AG09319 (cell line): ENCODE measurements at places on chromosomes 16 and 17.

GRCh38 chr17:59494757-59495368 lies 70.5 kb upstream of the DHX40 start:
- DNase-seq = no peak

GRCh38 chr16:48353565-48354163 lies 31.5 kb downstream of the SIAH1 start:
- peak; percentile 42 for DNase-seq

- DNase-seq = no peak
Measured at GRCh38 chr17:46726206-46726605, 92.3 kb downstream of the WNT3 start.

DNA sequence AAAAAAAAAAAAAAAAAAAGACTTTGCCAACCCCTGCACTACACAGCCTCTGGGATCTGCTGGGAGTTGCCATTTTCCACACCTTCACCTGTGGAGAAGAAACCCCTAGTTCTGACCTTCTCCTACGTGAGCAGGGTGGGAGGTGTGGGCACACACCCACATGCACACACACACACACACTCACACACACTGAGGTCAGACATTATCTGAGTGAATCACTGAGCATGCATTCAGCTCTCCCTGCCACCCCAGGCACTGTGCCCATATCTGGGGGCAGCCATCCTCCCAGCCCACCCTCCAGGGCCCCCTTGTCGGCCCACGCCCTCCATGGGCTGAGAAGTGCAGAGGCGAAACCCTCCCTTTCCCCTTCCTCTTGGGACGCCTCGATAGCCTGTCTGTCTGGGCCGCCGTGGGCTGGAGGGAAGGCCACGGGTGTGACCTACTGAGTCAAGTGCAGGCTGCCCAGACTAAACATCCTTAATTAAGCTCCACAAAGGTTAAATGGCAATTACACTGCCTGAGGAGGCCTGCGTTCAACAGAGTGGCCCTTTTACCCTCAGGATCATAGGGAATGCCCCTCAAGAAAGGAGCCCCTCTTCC lies 143.8 kb downstream of the C16orf95 start:
- DNase-seq = no peak

DNA sequence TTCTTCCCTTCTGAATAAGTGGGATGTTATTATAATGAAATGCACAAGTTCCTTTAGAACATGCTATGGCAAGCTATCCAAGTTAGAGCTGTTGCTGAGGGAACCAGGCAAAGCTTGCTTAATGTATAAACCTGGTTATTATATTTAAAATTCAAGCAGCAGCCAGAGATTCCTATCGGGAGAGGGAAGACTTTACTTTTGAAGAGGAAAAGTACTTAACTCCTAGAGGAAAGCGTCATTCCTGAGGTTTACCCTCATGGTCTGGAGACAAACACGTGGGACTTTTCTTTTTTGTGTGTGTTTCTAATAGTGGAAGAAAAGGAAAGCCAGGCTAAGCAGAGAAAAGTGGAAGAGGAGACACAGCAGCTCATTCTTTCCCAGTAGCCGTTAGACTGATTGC lies 39.9 kb upstream of the MYH10 start:
- DNase-seq = no peak

- no peak for DNase-seq
Measured at GRCh38 chr16:16830401-16830800, 451.5 kb downstream of the NPIPA7 start.

- DNase-seq = no peak
Measured at GRCh38 chr17:78790552-78790951, 8.5 kb upstream of the CYTH1 start.

DNA sequence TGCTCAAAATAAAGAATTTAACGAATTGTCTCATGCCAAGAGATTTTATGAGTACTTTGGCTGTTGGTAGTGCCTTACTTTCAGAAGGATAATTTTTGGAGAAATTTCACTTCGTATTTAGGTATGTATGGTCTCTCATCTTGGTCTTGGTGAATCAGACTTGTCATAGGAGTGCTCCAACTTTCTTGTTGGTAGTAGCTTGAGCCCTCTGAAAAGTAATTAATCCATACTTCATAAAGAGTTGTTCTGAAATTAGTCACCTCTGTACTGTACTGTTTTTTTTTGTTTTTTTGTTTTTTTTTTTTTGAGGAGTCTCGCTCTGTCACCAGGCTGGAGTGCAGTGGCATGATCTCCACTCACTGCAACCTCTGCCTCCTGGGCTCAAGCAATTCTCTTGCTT lies 11.6 kb downstream of the ZNRF1 start:
- DNase-seq = no peak

GRCh38 chr17:68346448-68346847 lies 55.2 kb downstream of the ARSG start:
- no peak for DNase-seq

- DNase-seq = no peak
Measured at GRCh38 chr16:80113873-80114574, 426.8 kb upstream of the DYNLRB2 start.

GRCh38 chr17:21061971-21062526 lies 19.2 kb upstream of the USP22 start:
- no peak for DNase-seq

- DNase-seq = no peak
Measured at GRCh38 chr16:84992717-84993075, 18.6 kb downstream of the ZDHHC7 start.

- DNase-seq = no peak
Measured at GRCh38 chr17:19750020-19750572, 2.0 kb upstream of the ALDH3A1 start.

GRCh38 chr17:31060791-31061550 lies 33.8 kb upstream of the NF1 start:
- DNase-seq = no peak

DNA sequence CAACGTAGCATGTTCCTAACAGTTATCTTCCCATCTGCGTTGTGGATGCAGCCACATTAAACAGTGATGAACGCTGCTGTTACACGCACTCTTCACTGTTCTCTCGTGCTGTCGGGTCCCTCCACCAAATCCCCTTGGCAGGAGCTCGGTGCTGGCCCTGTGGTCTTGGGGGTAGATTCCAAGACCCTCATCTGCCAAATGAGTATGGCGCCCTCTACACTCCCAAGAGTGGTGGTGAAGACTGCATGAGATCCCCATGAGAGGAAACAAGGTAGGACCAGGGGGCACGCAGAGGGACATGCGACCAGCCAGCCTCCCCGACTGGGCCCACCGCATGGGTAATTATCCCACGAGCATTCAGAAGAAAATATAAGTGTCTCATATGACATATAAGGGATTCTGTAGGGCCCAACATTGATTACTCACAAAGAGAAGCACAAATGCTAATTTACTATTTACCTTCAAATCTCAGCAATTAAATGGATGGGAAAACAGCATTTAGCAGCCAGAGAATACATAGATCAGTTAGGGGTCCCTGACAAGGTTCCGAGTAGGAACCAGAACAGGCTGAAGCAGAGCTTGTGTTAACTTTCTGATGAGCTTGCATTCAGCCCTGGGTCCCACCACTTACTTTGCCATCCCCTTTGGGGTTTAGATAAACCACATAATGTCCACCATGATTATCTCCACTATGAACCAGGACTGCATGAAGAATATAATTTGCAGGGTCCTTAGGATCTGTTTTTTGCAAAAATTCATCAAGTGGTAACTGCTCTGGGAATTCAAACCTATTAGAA lies 23.8 kb downstream of the LITAFD start:
- DNase-seq = no peak

DNA sequence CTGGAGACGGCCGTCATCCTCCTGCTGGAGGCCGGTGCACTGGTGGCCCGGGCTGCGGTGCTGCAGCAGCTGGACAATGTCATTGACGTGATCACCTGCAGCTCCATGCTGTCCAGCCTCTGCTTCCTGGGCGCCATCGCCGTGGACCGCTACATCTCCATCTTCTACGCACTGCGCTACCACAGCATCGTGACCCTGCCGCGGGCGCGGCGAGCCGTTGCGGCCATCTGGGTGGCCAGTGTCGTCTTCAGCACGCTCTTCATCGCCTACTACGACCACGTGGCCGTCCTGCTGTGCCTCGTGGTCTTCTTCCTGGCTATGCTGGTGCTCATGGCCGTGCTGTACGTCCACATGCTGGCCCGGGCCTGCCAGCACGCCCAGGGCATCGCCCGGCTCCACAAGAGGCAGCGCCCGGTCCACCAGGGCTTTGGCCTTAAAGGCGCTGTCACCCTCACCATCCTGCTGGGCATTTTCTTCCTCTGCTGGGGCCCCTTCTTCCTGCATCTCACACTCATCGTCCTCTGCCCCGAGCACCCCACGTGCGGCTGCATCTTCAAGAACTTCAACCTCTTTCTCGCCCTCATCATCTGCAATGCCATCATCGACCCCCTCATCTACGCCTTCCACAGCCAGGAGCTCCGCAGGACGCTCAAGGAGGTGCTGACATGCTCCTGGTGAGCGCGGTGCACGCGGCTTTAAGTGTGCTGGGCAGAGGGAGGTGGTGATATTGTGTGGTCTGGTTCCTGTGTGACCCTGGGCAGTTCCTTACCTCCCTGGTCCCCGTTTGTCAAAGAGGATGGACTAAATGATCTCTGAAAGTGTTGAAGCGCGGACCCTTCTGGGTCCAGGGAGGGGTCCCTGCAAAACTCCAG lies 1.1 kb downstream of the MC1R start:
- DNase-seq = no peak

- no peak for DNase-seq
Measured at GRCh38 chr17:32318071-32318470, 23.9 kb downstream of the C17orf75 start.

DNA sequence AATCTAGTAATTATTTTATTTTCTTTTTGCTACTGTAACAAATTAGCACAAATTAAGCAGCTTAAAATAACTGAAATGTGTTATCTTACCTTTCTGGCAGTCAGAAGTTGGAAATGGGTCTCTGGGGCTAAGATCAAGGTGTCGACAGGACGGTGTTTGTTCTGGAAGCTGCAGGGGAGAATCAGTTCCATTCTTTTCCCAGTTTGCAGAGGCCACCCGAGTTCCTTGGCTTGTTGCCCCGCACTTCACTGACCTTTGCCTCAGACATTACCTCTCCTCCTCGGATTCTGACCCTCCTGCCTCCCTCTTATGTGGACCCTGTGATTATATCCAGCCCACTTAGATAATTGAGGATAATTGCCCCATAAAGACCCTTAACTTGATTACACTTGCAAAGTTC lies 61.0 kb upstream of the MAF start:
- no peak for DNase-seq

GRCh38 chr16:59913666-59914065 lies 1179.5 kb upstream of the GOT2 start:
- DNase-seq = no peak

- DNase-seq = no peak
Measured at GRCh38 chr17:64661726-64661975, 456 bp downstream of the SMURF2 start.

DNA sequence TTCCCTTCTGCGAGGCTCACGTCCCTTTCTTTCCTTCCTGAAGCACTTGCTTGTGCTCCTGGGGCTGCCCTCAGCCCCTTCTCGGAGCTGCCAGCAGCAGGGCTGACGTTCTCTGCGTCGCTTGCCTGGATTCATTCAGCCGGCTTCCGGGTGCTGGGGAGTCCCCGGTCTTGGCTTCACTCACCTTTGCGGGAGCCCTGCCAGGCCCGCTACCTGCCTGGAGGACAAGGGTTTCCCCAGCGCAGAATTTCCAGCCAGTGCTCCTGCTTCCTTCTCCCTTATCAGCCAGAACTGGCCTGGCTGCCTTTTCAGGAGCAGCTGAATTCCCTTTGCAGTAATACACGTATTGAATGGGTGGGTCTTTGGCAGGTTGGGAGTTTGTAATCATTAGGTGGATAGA lies 22.1 kb upstream of the IL17C start:
- DNase-seq = no peak
